ENCODE measurements at places on chromosomes 4 and X.

DNA sequence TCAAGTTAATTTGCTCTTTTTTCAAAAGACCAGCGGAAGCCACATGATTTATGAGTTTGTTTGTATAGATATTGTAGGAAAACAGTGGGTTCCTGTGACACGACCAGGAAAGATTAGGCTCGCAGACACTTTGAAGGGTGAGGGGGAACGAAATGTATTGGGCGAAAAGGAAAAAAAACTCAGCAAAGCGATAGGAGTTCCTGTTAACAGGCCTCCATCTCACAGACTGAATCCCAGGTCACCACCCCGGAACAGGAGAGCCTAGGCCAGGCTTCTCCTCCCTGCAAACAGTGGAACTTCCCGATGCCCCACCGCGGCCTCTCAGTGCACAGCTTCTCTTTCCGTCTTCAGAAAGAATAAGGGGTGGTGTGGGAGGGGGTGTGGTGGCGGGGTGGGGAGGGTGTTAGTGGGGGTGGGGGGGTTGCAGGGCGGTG is 181.8 kb upstream of the GPRIN3 start:
- DNase-seq, result no peak

DNA sequence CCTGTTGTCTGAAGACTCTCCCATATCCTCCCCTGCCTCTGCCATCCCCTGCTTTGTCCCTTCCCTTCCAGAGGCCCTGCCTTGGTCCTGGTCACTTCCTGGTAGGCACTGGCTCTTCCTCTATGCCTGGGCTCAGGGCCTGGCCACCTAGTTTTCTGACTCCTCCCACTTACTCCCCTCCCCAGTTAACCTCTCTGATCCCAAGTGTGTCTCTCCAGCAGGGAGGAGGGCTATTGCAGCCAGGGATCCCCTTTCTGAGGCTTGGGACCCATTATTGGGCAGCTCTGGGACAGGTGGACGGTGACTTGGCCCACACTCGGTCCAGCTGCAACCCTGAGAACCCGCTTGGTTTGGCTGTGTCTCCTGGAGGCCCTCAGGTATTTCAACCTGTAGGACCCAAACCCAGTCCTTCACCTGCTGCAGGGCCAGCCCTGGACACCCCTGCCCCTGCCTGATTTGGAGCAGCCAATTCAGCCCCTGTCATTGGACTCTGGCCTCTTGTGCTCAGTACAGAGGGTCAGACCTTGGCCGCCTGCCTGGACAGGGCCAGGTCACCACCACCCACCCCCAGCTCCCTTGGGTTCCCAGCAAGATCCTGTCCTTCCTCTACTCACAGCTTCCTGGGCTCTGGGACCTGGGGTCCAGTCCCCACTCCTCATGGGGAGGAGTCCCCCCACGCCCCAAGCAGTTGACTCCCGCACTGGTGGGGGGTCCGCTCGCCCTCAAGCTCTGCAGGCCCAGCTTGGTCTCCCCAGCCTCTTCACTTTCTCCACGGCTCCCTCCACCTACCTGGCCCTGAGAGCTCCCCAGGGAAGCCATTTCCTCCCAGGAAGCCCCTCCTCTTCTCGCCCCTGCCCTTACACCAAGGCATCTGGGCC is 1.1 kb upstream of the SH3BP2 start:
- no peak for DNase-seq

DNA sequence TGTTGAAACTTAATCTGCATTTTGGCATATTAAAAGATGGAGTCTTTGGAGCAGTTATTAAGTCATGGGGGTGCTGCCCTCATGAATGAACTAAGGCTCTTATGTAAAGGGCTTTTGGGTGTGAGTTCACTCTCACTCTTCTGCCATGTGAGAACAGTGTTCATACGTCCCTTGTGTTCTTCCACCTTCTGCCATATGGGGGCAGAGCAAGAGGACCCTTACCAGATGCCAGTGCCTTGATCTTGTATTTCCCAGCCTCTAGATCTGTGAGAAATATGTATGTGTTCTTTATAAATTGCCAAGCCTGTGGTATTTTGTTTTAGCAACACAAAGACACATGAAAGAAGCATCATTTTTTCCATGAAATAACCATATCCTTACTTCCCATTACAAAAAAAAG is 213.9 kb downstream of the SPOCK3 start:
- DNase-seq, result no peak

GRCh38 chrX:78964598-78964997 is 19.4 kb downstream of the P2RY10 start:
- no peak for DNase-seq

DNA sequence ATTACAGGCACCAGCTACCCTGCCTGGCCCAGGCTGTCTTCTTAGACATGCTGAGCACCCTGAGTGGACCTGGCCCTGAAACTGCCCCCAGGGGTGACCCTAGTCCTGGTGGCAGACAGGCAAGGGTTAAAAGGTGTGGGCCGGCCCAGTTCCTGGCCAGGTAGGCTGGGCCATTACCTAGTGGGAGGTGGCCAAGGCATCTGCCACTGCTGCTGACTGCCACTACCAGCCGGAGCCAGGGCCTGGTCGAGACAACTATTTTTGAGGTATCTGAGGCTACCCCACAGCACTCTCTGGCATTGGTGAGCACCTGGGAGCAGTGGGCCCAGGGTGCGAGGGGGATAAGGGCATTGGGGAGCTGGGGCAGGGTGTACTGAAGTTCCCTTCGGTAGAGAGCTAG is at the start of gene CCDC120:
Gene CCDC120, plus strand, starts transcription at position 206 of the 400 bp plus-strand sequence. CDS start 3,043 bp downstream, outside the sequence.
- DNase-seq, result no peak

DNA sequence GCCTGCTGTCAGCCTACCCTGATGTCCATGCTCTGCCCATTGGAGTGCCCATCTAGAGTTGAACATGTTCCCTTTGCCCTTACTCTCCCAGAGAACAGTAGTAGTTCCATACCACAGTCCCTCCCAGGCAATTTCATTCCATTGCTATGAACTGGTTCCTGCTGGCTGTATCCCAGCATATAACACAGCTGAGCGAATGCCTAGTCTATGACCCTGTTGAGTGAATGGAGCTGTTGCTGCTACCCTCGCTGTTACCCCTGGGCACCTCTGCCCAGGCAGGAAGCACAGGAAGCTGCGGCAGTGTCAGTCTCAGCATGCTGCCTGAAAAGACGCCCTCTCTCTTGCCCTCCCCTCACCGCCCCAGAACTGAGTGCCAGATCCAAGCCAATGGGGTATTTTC is 73.3 kb downstream of the SOX3 start:
- no peak for DNase-seq

DNA sequence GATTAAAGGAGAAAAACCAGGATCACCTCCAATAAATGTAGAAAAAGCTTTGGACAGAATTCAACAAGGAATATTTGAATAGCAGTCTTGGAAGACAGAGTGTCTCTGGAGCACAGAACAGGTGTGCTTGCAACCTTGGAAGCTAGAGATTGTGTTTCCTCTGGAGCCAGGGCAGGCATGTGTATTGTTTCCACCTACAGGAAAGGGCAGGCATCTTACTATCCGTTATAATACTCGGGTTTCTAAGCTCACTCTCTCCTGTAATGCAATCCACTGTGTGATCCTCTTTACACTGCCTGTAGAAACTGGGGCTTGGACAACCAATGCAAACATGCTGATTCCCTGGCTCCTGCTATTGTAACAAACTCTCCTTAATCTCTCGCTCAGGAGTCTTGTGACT is 14.4 kb downstream of the CCDC110 start:
- DNase-seq, result no peak

DNA sequence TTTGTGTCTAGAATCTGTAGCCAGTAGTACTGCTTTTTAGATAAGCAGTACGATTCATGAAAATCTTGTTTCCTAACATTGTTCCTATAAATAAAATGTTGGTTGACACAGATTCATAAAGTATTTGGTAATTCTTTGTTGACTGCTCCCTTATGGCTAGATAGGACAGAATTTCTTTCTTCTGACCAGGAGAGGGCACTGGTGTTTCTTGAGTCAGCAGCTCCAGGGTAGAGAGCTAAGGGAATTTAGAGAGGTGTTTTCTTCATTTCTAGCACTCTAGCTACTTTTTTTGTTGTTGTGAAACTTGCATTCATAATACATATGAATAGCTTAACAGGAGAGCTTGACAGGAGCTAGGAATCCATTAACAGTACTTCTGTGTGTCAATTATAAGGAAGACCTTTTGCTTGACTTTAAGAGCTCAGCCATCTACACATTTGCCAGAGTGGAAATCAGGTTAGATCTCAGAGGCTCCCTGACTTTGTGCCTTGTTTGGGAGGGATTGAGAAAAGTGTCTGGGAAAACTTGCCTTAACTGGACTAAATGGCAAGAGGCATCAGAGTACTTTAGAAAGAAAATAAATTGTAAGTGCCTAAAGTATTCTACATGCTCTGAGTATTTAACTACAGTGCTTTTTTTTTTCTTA is 756.1 kb downstream of the SH3BGRL start:
- no peak for DNase-seq

DNA sequence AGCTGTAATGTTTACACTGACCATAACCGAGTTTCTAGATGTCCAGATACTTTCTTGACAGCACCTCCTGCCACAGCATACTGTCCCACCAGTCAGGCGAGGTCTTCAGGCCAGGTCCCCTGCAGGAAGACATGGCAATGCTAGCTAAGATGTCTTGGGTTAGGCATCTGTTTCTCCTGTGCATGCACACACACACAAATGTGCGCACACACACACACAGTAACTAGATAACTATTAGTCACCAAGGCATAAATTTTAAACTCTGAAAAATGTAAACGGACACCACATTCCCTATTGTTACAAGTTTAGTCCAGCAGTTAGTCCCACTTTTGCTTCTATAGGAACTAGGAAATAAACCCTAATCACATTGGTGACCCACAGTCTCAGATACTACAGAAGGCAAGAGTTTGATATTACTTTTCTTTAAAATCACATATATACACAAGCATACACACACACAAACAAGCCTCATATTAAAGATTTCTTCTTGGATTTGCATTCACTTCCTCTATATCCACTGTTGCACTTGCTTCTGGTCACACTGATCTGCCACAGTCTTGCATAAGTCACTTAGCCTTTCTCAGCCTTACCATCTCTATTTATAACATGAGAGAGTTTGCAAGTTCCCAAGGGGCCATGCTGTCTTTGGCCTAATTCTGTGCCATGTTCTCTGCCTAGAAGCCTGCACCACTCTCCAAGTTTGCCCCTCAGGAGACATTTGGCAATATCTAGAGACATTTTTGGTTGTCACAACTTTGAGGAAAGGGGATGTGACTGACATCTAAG is 32.2 kb downstream of the IL21 start:
- no peak for DNase-seq

DNA sequence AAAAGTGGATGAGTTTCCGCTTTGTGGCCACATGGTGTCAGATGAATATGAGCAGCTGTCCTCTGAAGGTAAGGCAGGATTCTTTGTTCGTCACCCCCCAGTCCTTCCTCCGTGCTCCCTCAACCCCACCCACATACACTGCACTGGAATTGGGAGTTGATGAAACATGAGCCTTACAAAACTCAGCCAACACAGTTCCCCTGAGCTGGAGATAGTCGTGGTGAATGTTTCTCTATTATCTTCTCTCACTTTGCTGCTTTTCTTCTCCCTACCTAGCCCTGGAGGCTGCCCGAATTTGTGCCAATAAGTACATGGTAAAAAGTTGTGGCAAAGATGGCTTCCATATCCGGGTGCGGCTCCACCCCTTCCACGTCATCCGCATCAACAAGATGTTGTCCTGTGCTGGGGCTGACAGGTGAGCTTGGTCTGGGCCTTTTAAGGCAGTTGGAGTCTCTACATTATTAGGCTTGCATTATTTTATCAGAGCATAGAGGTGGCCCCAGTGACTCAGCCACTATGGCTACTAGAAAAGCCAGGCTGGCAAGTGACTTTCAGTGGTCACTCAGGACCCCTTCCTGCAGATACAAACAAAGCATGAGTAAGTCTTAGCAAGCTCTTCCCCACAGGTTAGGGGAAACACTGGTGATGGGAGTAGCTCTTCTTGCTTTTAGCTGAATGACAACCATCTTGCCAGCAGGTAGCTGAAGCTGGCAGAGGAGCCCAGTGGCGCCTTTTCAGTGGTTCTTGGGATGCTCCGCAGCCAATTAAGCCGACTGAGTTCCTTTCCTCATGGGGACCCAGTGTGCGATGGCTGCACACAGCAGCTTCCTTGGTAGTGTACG is 1.6 kb downstream of the RPL10 start:
- DNase-seq, result no peak

DNA sequence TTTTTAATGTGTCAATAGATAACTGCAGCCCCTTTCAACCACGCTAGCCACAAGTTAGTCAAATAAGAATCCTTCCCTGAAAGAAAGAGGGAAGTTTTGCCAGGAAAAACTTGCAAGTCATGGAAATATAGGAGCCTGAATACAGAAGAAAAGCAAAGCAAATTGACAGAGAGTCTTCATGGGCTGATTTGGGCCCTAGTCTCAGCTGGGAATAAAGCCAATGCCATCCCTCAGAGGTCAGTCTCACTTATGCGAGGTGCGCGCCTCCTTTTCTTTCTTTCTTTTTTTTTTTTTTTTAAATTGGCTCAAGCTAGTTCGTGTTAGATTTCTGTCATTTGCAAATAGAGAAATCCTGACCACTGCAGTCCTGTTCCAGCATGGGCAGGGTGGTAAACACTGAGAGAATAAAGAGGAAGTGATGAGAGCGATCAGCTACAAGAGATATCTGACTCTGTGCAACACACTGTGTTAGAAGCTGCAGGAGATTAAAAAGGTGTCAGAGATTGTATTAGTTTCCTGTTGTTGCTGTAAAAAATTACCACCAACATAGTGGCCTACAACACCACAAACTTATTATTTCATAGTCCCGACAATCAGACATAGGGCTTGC is 299.7 kb downstream of the LDB2 start:
- DNase-seq, result no peak

DNA sequence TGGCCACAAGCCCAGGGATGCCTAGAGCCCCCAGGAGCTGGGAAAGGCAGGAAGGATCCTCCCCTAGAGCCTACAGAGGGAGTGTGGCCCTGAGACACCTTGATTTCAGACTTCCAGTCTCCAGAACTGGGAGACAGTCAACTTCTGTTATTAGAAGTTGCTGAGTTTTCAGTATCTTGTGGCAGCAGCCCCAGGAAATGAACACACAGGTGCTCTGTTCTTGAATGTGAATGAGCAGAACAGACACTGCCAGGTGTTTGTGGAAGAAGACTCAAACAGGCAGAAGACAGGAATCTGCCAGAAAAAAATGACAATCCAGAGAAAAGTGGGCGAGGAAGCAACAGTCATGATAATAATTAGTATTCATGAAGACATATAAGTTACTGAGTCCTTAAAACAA is 64.5 kb upstream of the STS start:
- no peak for DNase-seq

DNA sequence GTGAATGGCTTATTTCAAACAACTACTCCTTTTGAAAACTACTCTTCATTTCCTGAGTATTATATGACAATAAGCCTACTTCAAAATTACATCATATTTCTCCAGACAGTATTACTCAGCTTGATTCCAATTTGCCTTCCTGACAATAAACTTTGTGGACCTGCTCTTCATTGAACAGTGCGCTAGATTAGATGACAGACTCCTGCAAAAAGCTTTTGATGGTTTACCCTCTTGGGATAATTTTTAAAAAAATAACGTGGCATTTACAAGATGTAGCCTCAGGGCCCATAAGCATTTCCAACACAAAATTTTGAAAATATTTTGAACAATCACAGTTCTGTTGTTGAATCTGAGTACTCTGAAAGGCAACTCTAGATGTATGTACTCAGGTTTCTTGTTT is 25.9 kb downstream of the MGAT4D start:
- no peak for DNase-seq
